ENCODE measurements at places on chromosomes 6 and 20.

GRCh38 chr6:39226639-39227329 lies 2.5 kb downstream of the KCNK5 start:
- no peak for DNase-seq

- no peak for DNase-seq
These were observed 56.3 kb upstream of the EYA4 start for GRCh38 chr6:133184798-133185372.

GRCh38 chr6:10414756-10415616 lies at the start of gene TFAP2A:
TSS of gene TFAP2A (minus strand) at chr6:10415074. CDS start at chr6:10414991, 83 bp downstream.
- peak; percentile 82 for DNase-seq

DNA sequence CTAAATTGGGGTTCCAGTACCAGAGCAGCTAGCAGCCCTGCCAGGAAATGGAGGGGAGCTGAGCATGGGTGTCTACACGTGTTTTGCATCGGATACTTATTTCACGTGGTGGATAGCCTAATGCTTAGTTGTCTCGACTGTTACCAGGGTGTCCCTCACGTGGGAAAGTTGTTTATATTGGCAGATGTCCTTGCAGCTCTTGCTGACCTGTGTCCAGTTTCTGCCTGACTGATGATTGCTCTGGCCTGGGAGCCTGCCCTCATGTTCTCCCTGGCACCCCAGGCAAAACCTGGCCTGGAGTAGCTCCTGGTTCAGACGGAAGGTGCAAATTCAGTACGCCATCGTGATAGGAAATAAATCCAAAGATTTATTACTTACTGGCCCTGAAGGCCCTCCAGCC lies 11.8 kb upstream of the FERMT1 start:
- DNase-seq, result no peak

GRCh38 chr6:33770124-33770832 lies 18.7 kb downstream of the LEMD2 start:
- DNase-seq, result no peak

DNA sequence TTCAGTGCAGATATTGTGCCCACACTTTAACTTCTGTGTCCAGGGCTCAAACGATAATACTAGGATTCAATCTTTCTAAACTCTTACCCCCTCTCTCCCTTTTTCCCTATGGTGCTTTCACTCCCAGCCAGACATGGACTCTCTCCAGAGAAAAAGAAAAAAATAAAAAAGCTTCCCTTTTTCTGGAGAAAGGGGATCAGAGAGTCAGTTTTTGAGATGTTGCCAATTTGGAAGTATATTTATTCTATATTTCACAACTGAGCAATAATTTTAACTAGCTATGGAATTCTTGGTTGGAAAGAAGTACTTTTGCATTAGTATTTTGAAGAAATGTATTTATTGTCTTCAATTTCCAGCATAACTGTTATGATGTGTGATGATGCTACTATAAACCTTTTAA lies 72.2 kb upstream of the ZFP64 start:
- DNase-seq, result no peak

- DNase-seq, result no peak
These were observed 170.7 kb upstream of the SCGN start for GRCh38 chr6:25481267-25481666.

DNA sequence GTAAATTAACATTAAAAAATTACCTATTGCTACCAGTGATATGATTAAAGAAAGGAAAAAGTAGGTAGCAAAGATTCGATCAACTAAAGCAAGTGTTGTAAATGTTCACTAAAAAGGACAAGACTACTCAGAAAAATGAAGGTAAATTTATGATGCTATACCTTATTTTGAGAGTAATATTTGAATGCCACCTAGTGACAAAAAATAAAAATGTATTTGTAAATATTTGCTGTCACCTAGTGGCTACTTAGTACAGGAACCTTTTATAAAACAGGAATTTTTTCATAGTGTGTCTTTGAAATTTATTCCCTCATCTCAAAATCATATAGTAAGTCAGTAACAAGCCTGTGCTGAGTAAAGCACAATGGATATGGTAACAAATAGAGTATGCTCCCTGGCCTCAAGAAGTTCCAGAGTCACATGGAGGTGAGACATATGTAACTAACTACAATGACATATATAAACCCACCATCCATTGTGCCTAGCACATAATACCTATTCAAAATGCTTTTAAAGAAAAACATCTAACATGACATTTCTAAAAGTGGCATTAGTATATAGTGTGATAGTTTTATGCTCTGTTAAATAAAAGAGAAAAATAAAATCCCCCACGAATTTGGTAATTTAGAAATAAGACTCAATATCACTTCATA lies 193.1 kb upstream of the SIM1 start:
- DNase-seq, result no peak

DNA sequence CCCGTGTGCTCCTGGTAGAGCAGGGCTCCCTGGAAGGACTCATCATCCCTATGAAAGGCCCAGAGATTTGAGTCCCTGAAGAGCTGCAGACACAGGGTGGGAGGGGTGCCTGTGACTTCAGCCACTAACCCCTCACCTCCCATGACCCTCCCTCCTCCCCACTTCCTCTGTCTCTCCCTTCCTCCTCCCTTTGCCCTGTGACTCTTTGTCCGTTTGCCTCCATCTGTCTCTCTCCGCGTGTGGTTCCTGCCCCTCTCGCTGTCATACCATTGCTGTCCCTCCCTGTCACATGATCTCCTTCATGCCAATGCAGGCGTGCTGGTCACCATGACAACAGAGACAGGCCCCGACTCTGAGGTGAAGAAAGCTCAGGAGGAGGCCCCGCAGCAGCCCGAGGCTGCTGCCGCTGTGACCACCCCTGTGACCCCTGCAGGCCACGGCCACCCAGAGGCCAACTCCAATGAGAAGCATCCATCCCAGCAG lies 19.0 kb downstream of the EPB41L1 start:
- no peak for DNase-seq

- DNase-seq, result no peak
These were observed 493.1 kb upstream of the FLRT3 start for GRCh38 chr20:14830466-14830865.

- no peak for DNase-seq
These were observed 172.4 kb downstream of the BCAS1 start for GRCh38 chr20:53897884-53898555.

- DNase-seq, result no peak
These were observed 125.5 kb downstream of the PHACTR1 start for GRCh38 chr6:12842114-12842513.

DNA sequence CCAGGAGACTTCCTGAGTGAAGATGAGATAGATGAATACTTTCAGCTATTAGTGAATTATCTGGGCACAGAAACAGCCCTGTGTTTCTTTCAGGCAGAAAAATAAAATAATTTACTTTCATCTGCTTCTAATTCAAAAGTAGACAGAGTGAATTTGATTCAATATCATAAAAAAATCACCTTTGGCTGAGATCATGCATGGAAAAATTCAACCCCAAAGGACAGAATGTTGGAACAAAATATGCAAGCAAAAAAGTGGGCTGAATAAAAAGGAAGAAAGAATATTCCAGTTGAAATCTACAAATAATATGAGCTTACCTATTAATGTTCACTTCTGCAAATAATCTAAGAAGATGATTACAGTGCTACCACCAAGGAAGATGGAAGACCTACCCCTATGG lies 546.9 kb downstream of the TFAP2B start:
- DNase-seq, result no peak

DNA sequence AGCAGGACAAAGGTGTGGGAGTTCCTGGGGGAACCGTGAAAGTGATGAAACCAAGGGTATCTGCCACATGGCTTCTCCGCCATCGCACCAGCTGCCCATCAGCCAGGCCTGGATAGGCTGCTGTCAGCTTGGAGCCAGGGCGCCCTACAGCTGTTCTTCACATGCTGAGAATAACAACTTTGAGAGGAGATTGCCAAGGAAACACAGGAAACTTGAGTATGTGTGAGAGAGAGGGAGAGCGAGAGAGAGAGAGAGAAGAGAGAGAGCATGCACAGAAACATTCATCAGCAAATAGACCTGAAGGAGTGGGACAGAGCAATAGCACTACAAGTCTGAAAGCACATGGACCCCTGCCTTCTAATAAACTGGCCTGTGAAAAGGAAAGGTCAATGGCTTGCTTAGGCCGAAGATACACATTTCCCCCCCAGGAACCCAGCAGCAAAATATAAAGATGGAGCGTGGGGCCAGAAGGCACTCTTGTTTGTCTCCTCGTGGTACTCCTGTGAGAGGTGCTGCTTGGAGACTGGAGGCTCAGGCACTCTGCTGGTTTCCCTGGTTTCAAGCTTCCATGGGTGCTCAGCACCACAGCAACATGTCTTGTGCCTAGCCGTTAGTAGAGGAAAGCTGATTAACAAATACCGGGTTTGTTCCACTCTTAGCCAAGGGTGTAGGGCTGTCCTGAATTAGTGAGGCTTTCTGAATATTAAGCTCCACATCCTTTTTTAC lies 53.0 kb downstream of the SNAP25 start:
- no peak for DNase-seq

DNA sequence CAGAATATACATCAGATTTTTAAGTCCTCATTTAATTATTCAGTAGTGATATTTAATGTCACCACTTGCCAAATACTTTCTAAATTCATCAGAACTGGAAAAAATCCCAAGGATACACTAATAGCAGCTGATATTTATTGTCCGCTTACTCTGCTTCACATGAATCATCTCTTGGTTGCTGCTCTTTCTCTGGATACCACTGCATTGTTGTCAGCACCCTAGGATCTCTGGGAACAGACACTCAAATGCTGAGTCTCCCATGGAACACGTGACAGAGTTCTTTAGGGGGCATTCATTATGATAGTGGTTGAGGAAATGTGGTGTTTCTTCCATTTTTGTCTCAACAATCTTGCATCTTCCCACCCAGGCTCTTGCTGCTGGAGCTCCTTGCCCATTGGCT lies 318.0 kb downstream of the RFPL4B start:
- no peak for DNase-seq

DNA sequence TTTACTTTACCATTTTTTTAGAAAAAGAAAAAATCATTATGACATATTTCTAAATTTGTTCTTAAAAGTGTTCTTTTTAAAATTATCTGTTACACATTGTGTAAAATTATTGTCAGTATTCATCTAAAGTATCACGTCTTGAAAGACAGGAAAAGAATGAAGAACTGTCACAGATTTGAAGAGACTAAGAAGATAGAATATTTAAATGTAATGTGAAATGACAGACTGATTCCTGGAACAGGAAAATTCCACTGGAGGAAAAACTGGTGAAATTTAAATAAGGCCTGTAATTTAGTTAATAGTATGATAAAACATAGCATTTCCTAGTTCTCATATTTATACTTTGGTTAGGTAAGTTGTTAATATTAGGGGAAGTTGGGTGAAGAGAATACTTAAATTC lies 52.8 kb upstream of the RUNX2 start:
- no peak for DNase-seq

DNA sequence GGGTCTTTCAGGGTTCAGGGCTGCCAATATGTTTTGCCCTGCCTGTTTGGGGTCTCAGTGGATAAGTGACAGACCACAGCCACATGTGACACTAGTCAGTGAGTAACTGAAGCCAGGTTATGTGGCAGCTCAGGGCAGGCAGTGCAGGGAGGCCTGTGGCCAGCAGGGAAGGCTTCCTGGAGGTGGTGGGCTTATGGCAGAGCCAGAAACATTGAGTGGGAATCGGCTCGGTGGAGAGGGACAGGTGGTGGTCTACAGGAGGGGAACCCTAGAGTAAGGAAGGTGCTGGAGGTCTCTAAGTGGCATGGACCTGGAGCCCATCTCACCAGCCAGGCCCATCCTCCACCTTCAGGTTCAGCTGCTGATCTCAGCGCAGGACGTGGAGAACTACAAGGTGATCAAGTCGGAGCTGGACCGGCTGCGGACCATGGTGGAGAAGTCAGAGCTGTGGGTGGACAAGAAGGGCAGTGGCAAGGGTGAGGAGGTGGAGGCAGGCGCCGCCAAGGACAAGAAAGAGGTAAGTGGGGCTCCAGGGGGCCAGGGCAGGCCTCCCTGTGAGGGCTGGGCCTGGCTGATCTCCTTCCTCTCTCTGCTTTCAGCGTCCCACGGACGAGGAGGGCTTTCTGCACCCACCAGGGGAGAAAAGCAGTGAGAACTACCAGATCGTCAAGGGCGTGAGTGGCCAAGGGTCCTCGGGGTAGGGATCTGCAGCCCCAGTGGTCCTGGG lies 34.9 kb downstream of the UQCC2 start:
- no peak for DNase-seq

DNA sequence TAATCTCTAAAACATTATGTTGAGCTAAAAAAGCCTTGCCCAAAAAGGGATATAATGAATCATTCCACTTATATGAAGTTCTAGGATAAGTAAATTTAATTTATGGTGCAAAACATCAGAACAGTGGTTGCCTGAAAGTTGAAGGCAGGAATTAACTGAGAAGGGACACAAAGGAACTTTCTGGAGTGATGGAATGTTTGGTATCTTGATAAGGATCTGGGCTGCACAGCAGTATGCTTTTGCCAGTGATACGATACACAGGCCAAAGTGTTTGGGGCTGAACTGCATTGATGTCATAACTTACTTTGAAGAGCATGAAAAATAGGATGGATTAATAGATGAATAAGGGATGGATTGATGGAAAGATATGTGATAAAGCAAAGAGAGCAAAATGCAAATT lies 146.1 kb upstream of the LRFN2 start:
- DNase-seq, result no peak

GRCh38 chr20:57842720-57843119 lies 132.9 kb upstream of the PMEPA1 start:
- DNase-seq, result no peak

GRCh38 chr20:58950603-58951002 lies 30.5 kb upstream of the NELFCD start:
- DNase-seq, result no peak

DNA sequence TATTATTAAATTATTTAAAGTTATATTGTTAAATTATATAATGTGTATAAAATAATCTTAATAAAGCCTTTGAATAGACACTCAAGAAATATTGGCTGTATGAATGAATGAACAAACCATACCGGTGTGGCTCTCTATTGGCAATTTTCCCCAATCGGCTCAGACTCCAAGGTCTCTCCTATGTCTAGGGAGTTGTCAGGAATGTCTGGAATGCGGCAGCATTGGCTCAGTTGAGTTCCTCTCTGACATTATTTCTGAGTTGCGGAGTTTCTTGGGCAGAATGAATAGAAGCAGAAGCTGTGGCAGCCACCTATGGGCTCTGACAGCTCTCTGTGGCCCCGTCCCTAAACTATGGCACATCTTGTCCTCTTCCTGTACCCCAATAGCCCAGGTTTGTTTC lies 111.0 kb downstream of the SOBP start:
- DNase-seq, result peak; percentile 85

- DNase-seq, result no peak
These were observed at the start of gene KCNQ5 for GRCh38 chr6:72621291-72622093. TSS of gene KCNQ5 (plus strand) at chr6:72622064.

- DNase-seq, result no peak
These were observed 205.2 kb downstream of the KIF16B start for GRCh38 chr20:16367948-16368560.

DNA sequence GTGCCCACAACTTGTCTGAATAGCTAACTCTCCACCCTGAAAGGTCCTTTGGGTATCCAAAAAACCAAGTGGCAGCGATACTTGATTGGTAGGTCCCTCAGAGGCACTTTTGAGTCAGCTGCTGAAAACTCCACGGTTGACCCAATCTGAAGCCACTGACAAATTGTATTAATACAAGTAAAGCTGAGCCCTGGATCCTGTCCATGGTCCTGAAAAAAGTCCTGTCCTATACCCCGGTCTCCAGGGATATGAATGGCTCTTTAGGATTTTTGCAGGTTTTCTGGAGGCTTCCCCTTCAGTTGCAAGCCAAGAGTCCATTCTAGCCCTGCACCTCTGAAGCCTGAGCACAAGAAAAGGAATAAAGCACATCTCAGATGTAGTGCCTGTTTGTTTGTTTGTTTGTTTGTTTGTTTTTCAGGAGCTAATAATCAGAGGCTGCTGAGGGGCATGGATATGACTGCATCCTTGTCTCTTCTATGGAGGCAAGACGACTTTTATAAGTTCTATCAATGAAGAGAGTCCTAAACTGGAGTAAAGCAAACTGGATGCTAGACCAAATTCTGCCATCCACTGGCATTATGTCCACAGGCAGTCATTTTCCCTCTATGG lies 1.7 kb upstream of the SLC12A5 start:
- peak; percentile 33 for DNase-seq

Measured in NCI-H226 (cell line).